NCI-H1694 treated with DMSO at 0.1 percent for 48 hours (cell line): ENCODE measurements at places on chromosomes 3 and 15.

DNA sequence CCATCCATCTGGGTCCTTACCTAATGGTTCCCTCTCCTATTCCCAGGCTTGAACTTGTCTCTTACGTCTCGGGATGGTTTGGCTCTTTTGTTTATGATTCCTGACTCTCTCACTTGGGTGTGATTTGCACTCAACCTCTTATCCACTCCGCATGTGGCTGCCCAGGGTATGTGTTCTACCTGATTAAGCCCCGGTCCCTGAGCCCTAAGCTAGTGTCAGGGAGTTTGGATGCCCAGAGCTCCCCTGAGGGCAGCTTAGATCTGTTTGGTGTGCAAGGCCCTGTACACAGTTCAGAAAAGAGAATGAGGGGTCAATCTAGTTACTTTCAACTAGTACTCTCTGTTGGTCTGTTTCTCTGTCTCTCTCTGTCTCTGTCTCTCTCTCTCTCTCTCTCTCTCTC, 15.9 kb upstream of the STARD5 start:
- no peak for DNase-seq

DNA sequence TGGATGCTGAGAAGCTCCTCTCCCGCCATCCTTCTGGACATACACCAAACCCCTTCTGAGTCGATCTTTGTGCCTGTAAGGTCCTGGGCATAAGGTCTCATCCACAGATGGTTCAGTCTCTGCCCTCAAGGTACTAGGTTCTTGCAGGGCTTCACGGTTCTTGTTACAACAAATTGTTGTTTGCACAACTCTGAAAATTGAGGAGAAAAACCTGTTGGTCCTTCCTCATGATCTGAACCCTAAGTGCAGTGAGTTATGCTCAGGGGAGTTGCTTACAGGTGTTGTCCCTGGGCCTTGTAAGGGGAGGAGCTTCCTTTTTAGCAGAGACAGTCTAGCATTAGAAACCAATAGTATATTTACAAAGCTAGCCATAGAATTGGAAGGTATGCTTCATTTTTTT, 15.7 kb downstream of the CDCP1 start:
- DNase-seq = no peak

DNA sequence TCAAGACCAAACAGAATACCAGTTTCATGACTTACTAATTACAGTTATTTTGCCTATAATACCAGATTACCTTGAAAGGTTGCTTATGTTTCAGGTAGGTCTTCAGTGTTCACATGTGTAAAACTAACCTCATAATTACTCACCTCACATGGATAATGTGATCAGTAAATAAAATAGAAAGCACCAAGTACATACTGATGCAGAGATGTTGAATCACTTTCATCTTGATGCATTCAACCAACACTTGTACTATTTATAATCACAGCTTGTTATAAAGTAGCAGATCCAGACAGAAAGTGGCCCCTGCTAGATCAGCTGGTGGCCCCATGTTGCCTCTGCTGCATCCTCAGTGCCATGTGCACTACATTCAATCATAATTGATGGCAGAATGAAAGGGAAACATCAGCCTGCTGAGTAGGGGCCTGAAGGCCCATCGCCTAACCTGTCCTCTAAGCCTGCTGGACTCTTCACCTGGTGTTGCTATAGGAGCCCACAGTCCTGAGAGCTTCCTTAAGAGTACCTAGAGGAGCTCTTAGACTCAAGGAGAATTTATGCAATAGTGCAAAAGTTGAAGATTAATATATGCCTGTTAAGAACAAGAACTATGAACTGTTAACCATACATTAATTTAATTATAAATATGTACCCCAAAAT, 154.3 kb downstream of the PLCL2 start:
- no peak for DNase-seq

DNA sequence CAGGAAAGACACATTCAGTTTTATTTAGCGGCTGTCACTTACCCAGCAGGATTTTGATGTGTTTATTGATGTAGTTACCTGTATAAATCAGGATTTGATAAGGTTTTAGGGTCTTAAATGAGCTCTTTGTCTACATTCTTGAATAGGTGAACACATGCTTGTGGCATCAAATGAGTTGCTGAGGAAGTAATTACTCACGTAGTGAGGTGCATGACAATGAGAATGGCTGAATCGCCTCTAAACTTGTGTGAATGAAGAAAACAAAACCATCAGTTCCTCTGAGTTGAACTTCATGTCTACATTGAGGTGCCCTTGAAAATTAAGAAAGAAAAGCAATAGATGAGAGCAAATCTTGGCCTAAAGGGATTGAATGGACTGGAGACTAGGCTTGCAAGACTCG, 245.6 kb upstream of the SATB1 start:
- DNase-seq = no peak

DNA sequence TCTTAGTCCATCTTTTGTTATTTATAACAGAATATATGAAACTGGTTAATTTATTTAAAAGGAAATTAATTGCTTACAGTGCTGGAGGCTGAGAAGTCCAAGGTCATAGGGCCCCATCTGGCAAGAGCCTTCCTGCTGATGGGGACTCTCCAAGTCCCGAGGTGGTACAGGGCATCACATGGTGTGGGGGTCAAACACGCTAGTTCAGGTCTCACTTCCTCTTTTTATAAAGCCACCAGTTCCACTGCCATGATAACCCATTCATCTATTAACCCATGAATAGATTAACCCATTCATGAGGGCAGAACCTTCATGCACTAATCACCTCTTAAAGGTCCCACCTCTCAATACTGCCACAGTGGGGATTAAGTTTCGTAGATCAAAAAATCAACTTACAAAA, 659.3 kb downstream of the NAALADL2 start:
- DNase-seq = no peak

DNA sequence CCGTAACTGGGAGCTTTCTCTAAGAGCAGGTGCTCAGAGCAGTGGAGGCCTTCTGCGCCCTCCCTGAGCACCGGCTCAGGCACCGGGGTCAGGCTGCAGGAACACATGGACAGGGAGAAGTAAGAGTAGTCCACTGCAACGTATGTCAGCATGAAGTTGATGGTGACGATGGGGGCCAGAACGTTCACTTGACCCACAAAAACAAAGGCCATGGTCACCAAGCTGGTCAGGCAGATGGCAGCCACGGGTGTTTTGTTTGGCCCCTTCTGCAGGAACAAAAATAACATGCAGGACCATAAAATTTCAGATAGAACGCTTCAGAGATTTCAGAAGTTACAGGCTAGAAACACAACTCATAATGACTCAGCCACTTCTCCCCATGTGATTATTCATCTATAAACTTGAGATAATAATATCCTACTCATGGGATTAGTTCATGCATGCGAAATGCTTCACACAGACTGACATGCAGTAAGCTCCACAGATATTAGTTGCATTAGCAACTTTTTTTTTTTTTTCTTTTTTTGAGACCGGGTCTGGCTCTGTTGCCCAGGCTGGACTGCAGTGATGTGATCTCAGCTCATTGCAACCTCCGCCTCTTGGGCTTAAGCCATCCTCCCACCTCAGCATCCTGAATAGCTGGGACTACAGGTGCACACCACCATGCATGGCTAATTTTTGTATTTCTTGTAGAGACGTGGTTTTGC, 52.2 kb upstream of the HEG1 start:
- no peak for DNase-seq

GRCh38 chr15:101042320-101042719, 123.2 kb downstream of the LRRK1 start:
- DNase-seq = no peak

GRCh38 chr15:89575656-89576416, 567 bp downstream of the TICRR start:
- no peak for DNase-seq

- DNase-seq = no peak
These were observed 407.6 kb upstream of the CCDC54 start for GRCh38 chr3:106969596-106969995.

DNA sequence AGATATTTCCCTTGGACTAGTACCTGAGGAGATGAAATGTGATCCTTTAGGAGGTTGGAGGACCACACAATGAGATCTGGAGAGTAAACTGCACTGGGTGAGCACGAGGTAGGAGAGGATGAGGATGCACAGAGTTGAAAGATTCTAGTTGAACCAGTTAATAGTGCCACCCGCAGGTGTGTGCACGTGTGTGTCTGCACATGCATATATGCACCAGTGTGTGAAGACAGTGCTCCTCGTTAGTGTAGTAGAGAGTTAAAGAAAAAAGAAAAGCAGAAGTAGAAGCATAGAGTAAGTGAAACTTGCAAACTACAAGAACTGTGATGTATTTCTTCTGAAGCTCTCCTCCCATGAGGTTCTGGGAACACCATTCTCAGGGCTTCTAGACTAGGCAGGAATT, 8.4 kb downstream of the MED12L start:
- no peak for DNase-seq

GRCh38 chr15:44296625-44297524, 8.4 kb downstream of the GOLM2 start:
- no peak for DNase-seq
